Left ventricle myocardium superior (tissue), 1 donor: ENCODE measurements at places on chromosomes 5 and 9. TPM values are rescaled to one million over a fixed set of nuclear protein-coding genes. Genes with fewer than 3 reads are reported as not detected.

The CXCL14 gene
- total RNA-seq = 1.3 TPM

The CAMK4 gene
- 0.10 TPM for total RNA-seq

- DNase-seq = no peak
Observed at GRCh38 chr9:115099901-115100300, 18.1 kb downstream of the TNC start.

GRCh38 chr9:99249619-99250018 lies 27.5 kb downstream of the SEC61B start:
- DNase-seq = no peak

- peak; percentile 23 for DNase-seq
Observed at GRCh38 chr5:100901821-100902341, 1.2 kb downstream of the ST8SIA4 start.

DNA sequence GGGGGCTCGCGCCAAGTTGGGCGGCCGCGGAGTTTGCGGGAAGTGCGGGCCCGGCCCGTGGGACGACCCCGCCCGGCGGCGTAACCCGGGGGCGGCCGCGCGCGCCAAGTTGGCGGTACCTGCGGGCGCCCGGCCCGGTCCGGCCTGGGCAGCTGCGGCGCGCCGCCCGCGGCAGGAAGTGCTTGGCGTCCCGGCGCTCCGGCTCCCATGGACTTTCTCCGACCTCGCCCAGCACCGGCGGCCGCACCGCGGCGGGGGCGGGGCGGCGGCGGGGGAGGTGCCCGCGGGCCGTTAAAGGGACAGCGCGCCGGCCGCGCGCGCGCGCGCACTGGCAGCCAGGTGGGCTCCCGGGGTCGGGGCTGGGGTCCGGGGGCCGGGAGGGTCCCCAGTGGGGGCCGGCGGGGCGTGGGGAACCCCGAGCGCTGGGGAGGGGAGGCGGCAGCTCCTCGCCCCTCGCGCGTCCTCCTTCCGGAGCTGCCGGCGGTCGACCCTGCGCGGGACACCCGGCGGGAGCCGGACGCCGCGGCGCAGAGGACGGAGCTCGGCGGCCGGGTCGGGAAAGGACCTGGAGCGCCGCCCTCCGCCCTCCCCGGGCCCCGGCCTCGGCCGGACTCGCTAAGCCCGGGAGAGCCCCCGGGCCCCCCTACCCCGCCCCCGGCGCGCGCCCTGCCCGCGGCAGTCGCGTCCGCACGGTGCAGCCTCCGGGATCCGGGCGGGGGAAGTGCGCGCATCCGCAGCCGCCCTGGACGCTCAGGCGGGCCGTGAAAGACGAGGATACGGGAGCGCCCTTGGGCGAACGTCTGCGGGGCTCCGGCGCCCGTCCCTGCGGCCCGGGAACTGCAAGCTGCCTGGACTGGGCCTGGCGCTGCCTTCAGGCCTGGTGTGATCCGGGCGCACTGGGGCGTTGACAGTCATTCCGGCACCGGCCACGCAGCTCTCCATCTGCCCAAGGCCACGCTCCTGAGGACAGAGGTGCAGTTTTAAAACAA lies at the start of gene NACC2:
NACC2 (minus strand) TSS at position 220 of the 989 bp plus-strand sequence. CDS start 44,768 bp downstream, outside the sequence.
- DNase-seq = peak; percentile 88

DNA sequence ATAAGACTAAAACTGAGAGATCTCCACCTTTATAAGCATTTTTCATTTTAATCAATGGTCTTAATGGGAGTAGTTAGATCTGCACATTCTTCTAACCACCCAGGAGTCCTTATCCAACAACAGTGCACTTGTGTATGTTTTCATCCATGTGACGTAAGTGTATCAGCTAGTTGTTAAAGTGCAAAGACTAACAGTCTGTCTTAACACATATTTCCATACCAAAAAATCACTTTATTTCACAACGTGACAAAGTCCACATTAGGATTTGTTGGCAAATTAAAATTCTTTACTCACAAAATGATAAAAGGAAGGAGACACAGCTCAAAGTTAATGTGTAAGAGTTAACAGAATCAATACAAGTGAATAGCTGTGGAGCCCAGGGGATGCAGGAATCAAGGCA lies 1.9 kb upstream of the SMC2 start:
- DNase-seq = no peak

DNA sequence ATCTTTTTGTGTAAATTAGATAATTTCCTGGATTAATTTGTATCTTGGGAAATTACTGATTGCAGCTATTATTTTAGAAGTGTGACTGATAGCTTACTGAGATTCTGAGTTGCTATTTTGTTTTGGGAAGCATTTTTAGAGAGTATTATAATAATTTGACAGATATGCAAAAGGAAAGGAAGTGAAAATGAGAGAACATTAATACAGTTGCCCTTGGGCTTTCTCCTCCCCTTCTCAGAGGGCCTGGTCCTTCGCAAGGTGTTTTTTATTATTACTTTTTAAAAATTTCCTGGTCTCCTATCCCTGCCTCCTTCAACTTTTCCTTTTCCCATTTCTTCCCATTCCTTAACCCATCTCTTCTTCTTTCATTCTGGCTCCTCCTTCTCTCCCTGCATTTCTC lies 32.6 kb downstream of the UBAP1 start:
- no peak for DNase-seq
